ENCODE measurements at places on chromosomes 2 and 18.

DNA sequence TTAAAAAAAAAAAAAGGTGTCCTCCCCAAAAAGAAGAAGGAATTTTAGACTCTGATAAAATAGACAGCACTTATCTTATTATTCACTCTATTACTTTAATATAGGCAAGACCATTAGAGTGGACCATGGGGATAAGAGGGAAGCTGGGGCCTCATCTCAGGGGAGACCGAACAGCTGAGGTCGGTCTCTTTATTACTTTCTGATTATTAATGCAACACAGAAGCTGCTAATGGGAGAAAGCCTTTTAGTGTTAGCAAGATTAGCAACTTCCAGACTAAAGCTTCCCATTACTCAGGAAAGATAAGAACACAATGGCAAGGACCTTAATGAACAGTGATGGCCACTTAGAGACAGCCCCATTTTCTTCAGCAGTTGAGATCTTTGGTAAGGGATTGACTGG is 135.5 kb downstream of the TMEFF2 start:
- DNase-seq: no peak

DNA sequence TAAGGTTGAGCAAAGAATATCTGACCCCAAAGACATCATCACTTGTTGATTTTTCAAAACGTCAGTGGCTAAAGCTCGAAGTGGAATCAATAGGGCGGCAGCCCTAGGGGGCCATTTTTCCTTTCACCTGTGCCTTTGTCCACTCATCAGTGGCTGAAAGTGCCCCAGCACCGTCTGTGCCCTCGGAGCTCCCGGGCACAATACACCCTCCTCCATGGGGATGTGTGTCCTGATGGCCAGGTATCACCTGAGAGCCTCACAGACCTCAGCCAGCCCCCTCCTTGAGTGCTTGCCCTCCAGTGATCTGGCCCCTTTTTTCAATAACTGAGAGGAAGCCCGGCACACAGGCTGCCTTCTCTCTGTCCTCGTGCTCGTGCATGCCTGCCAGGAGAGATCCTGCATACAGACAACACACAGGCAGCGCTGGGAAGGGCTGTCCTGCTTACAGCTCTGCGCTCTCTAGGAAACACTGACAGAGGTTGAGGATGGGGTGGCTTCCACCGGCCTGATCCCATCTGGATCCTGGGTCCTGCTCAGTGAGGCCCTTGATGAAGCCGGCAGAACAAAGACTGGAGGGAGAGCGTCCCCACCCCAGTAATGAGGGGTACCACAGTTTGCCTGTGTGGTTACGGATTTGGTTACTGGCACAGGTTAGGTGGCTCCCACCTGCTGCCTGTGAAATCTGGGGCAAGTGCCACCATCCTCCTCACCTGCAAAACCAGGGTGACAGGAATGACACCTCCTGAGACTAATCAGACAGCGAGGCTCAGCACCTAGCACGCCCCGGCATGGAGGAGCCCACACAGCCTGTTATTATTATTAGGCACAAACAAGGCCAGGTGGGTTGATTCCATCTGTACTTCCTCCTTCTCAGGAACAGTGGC is 197.5 kb upstream of the RAB6C start:
- no peak for DNase-seq

DNA sequence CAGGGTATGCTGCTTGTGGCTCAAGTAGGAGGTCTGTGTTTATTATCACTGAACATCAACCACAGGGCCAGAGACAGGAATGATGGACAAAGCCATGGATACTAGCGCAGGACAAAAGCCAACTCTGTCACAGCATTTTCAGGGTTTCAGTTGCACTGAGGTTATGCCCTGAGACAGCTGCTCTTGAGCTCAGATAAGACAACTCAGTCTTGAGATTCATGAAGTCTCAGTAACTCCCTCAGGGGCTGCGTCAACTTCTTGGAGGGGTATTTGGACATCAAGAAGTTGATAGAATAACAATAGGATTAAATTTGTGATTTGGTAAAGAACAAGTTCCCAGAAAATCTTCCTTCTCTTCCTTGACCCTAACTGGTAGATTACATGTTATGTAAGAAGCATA is 287.0 kb upstream of the SLC14A2 start:
- DNase-seq: no peak

DNA sequence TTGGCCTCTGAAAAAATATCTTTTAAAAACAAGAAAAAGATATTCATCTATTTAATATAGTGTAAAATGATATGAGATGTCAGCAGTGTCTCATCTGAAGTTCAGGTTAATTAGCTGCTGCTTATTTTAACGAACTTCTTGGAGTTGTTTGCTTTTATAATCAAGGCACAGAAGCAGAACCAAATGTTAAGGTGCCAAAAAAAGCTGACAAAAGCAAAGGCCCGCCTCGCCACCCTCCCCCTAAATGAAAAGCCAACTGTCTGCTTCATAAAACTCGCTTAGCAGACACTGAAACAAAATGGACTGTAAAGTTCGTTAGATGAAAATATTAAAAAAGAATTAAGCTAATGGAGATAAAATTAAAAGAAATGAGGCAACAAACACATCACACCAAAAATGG is 562.6 kb downstream of the ZEB2 start:
- no peak for DNase-seq

GRCh38 chr18:57791911-57792310 is 11.2 kb downstream of the ATP8B1 start:
- no peak for DNase-seq

- DNase-seq: no peak
Measured at GRCh38 chr18:57519668-57520424, 66.7 kb downstream of the FECH start.

DNA sequence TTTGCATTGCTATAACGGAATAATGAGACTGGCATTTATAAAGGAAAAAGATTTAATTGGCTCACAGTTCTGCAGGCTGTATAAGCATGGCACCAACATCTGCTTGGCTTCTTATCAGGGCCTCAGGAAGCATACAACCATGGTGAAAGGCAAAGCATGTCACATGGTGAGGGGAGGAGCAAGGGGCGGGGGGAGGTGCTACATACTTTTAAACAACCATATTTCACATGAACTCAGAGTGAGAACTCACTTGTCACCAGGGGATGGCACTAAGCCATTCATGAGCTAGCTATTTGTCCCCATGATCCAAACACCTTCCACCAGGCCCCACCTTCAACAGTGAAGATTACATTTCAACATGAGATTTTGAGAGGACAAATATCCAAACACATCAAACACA is 188.7 kb downstream of the MBD5 start:
- no peak for DNase-seq

GRCh38 chr2:148447877-148448276 is 196.7 kb upstream of the EPC2 start:
- DNase-seq: no peak

DNA sequence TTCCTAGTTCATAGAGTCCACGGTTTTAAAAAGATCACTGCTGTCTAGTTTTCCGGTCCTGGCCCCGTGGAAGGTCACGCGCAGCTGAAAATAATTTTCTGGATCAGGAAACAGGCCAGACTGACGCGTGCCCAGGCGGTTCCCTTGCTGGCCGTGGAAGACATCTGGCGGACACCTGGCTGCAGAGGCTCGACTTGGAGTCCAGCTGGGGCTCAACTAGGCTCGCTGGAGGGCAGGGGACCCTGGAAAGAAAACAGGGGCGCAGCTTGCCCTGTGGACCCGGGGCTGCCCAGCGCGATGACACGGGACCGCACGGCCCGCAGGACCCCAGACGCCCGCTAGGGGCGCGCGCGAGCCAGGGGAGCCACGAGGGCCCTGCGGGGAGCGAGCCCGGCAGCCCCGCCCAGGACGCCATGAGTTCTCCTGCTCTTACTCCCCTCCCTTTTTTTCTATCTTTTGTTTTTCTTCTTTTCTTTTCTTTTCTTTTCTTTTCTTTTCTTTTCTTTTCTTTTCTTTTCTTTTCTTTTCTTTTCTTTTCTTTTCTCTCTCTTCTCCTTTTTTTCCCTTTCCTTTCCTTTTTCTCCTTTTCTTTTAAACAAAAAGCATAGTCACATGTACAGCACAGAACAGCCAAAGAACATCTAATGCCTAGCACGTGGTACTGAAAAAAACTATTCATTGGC is 43.2 kb upstream of the UBE2F start:
- peak; percentile 76 for DNase-seq
